ENCODE measurements at places on chromosomes 12 and 14.

- no peak for DNase-seq
Observed at GRCh38 chr12:9718968-9719367, 13.9 kb downstream of the CLECL1 start.

DNA sequence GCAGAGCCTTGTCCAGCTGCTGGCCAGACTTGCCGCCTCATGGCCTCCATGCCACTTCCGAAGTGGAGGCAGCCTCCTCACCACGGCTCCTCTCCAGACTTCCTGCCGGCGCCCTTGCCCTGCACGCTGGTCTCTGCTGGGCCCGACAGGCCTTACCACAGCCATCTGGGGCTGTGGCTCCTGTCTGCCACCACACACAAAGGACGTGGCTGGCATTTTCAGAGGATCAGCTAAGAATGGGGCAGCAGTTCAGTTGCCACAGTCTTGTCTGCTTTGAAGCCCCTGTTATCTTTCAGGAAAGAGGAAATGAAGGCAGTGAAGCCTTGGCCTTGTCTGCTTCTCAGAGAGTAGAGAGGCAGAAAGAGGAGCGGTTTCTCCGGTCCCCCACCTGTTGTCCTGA lies 178.0 kb upstream of the FKBP4 start:
- no peak for DNase-seq

- DNase-seq = peak; percentile 85
Observed at GRCh38 chr14:26984311-26985177, 386.7 kb upstream of the NOVA1 start.

DNA sequence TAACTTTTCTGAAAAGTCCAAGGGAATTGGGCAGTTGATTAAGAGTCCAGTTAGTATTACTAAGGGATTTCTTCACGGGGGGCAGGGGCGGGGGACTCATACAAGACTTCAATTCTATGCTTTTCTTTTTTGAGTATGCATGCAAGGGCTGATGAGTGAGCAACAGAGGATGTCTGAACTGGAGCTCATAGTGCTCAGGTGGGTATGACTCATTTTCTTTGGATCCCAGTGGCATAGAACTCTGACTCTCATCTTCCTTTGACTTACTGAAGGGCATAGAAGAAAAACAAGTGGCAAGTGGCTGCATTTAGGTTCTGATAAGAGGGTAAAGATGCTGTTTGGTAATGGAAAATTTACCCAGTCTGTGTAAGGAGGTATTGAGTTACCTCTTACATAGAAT lies 749.2 kb downstream of the NOVA1 start:
- DNase-seq = peak; percentile 13

- DNase-seq = peak; percentile 70
Observed at GRCh38 chr12:23066095-23066494, 441.1 kb downstream of the ETNK1 start.

GRCh38 chr12:57048423-57049118 lies 1.4 kb downstream of the MYO1A start:
- DNase-seq = no peak

- DNase-seq = peak; percentile 63
Observed at GRCh38 chr14:41830714-41831406, 224.2 kb downstream of the LRFN5 start.

- DNase-seq = no peak
Observed at GRCh38 chr12:6443361-6443983, 1.3 kb upstream of the CD27 start.

Measured in fibroblast of mammary gland (primary cell).